ENCODE measurements at places on chromosomes 4 and X.

GRCh38 chrX:70253377-70254062 lies 6.5 kb downstream of the P2RY4 start:
- no peak for DNase-seq

- no peak for DNase-seq
These were observed 277.3 kb upstream of the TRPC5 start for GRCh38 chrX:112359906-112360305.

GRCh38 chrX:13721371-13721770 lies 13.0 kb downstream of the TRAPPC2 start:
- no peak for DNase-seq

- no peak for DNase-seq
These were observed 447.5 kb upstream of the PITX2 start for GRCh38 chr4:111070390-111070789.

- DNase-seq = no peak
These were observed 2054.9 kb downstream of the PCDH7 start for GRCh38 chr4:32775049-32775448.

GRCh38 chr4:184941671-184942418 lies 76.4 kb upstream of the HELT start:
- DNase-seq = no peak

GRCh38 chr4:37908488-37909331 lies 17.8 kb downstream of the TBC1D1 start:
- peak; percentile 25 for DNase-seq

DNA sequence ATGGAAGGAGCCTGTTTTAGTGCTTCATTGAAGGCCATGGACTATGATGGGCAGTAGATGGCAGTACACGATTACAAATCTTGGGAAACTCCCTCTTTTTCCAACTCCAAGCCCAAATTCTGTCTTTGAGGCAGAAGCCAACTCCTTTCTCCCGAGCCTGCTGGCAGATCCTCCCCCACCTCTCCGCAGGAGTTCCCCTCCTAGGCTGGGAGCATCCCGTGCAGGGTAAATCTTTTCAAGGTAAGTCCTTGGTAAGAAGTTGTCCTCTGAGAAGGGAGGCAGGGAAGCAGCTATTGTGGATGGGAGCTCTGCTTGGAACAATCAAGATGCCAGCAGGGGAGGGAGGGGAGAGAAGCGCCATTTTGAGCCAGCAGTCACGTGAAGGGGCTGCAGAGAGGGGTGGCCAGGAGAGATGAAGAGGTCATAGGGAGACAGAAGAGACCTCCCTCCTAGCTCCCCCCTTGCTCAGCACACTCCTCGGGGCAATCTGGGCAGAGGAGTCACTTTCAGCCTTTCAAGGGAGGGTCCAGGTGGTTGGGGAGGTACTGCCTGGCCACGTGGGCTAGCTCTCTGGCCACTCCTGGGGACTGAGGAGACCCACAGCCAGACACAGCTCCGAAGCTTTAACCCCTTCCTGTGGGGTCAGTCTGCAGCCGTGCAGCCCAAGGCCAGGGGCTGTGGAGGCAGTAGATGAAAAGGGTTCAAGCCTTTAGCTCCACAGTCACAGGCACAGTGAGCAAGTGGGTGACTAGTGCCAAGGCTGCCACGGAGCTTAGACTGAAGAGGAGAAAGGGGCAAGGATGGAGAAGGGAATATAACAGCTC lies 9.6 kb downstream of the CC2D2A start:
- peak; percentile 43 for DNase-seq

DNA sequence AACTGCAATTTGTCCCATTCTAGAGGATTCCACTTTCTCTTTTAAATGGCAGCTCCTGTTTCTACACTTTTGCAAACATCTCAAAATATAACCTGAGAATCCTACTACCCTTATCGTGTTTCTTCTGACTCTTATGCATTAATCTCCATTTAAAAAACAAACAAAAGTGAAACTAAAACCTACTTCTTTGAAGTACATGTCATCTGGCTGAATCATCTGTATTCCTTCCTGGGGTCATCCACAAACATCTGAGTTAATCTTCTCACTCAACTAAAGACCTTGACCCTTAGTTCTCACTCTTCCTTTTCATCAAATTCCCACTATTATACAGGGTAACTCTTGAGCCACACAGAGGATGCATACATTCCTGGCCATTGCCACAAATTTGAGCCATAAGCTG lies 584.8 kb downstream of the PPARGC1A start:
- no peak for DNase-seq

DNA sequence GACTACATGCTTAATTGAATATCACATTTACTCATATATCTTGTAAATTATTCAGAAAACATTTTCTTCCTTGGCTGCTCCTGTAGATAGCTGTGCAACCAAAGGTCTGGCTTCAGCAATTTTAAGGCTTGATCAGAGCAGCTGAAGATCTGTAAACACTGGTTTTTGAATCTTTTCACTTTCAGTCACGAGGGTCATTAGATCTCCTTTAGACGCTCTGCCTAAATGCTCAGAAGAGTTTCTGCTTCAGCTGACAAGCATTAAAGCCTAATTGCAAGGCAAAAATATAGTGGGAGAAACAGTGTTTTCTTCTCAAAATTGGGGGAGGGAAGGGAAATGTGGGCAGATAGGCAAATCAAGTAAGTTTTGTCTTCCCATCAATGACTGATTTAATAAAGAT lies 25.7 kb downstream of the TRPC5 start:
- DNase-seq = no peak

GRCh38 chr4:143531380-143531779 lies 17.9 kb downstream of the SMARCA5 start:
- DNase-seq = no peak

DNA sequence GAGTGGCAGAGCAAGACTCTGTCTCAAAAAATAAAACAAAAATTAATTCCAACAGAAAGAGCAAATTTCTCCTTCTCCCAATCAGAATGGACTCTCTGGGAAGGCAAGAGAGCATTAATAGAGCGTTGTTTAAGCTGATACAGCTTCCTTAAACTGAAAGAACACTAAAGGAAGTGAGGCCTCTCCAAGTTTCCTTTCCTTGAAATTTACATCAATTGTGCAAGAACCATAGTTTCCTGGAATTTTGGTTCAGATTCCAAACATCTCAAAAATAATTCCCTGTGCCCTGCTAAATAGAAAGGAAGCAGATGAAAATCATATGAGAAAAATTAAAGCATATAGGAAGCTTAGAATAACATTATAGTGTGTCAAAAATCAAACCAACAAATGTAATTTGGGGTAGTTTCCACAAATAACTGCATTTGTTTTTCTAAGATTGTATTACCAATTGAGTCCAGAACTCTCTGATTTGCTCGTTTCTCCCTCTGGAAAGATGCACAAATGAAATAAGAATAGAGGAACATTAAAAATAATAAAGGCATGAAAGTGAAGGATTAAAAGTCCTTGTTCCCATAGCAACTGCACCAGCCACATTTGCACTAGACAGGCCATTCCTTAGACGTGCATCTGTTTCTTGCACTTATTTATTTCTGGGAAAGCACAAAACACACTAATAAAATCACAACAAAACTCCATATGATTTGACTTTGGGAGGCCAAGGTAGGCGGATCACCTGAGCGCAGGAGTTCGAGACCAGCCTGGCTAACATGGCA lies 3.7 kb upstream of the FAM241A start:
- DNase-seq = no peak

DNA sequence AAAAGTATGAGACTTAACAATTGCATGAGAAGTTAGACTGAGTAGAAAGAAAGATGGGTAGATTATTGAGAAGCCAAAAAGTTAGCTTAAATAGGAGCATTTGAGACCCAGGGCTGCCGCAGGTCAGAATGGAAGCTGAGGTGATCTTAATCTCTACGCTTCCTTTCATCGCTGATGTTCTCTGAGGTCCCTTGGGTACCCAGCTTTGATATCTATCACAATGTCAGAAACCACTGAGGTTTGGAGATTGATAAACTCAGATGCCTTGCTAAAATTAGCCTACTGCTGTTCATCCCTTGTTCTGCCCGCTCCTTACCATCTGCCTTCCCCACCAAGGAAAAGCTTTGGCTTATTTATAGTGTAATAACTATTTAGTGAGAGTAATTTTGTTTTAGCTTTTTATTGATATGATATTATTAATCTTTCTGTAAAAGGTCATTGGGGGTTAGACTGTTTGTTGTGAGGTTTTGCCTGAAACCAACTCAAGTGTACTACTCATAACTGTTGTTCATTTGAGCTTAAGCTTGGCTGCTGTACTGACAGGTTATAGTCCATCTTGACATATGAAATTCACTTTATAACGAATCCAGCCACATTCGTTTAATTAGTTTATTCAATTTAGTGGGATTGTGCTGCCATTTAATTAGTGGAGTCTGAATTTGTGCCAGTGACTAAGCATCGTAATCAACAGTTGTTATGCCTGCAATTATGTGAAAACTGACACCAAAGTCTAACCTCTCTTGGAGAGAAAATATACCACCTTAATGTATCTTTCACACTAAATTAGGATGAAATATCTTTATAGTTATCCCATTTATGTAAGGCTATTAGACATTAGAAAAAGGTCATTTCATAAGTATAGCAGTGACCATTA lies 15.1 kb downstream of the MCUB start:
- no peak for DNase-seq

DNA sequence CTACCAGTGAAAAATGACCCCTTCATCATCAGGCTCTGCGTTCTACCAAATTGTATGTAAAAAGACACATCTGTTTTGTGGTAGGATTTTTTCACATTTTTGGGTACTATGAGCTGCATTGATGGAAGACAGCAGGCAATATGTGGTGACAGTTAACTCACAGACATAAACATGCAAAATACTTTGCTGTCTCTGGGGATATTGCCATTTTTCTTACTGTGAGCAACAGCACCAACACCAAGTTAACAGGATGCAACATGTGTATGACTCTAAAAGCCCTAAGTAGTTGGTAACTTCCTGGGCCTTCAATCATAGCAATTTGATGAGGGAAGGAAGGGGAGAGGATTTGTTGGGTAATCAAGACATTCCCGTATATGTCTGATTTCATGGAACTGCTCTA lies 56.4 kb upstream of the DRP2 start:
- DNase-seq = no peak

GRCh38 chr4:130027973-130028372 lies 932.0 kb downstream of the C4orf33 start:
- no peak for DNase-seq

DNA sequence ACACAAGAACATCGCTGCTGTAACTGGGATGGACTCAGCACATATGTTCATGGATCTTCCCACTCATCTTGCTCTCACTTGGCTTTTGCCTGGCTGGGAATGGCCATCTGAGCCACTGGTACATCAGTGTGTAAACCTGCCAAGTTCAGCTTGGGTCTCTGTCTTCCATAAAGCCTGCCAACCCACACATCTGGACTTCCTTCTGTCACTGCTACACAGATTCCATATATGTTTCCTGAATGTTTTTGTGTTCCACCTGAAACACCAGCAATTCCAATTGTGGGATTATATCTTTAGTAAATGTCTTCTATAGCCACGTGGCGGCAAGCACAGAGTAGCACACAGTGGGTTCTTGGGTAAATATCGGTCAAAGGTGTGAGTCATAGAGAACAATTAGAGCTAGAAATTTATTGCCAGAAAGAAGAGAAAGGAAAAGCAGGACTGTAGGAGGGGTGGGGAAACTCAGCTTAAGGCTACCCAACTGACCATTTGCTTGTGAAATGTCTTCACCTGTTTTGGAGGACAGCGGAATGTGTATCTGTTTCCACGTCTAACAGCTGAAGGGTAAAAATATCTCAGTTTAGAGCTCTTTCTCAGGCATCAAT lies 125.9 kb downstream of the MFAP3L start:
- DNase-seq = no peak

- peak; percentile 54 for DNase-seq
These were observed 9.1 kb downstream of the WFS1 start for GRCh38 chr4:6278801-6279197.

DNA sequence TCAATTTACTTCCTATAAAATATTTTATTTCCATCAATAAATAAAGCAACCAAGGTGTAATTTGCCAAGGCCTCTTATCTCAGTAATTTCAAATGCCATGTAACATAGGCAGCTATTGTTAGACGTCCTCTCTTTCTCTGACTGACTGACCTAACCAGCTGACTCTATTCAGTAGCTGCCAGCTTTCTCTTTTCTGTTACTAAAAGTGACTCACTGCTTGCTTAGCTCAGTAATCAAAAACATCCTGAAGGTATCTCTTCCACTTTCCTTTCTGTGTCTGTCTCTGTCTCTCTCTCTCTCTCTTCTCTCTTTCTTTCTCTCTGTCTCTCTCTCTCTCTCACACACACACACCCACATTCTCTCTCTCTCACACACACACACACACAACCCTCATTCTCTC lies 134.2 kb downstream of the SPOCK3 start:
- no peak for DNase-seq

GRCh38 chr4:79684516-79684915 lies 276.5 kb upstream of the GK2 start:
- no peak for DNase-seq

DNA sequence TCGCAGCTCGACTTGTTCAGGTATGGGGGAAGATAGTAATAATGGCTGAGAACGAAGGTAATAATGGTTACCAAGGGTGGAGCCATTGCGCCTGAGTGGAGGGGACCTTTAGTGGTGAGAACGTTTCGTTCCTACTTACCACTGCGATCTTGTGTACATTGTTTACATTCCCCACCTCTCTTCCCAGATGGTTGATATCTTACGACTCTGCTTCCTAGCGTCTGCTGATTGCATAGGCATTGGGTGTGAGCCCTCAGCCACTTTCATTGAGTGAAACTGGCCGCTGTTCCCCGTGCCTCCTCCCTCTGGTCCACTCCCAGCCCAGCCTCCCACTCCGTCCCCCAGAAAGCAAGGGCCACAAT lies 850 bp downstream of the IGBP1 start:
- DNase-seq = no peak

GRCh38 chr4:16725252-16725651 lies 173.2 kb downstream of the LDB2 start:
- DNase-seq = no peak

- no peak for DNase-seq
These were observed 15.3 kb downstream of the UGT2B15 start for GRCh38 chr4:68654946-68655721.

- DNase-seq = no peak
These were observed 1036.2 kb upstream of the GRID2 start for GRCh38 chr4:91267543-91267942.

- no peak for DNase-seq
These were observed 68.2 kb upstream of the TMEM33 start for GRCh38 chr4:41866799-41867677.

- no peak for DNase-seq
These were observed 985.4 kb upstream of the AGA start for GRCh38 chr4:178427663-178428062.

- no peak for DNase-seq
These were observed 144.6 kb upstream of the NOCT start for GRCh38 chr4:138870737-138871554.

- no peak for DNase-seq
These were observed 374.2 kb upstream of the F9 start for GRCh38 chrX:139156356-139156755.

Data from heart right ventricle (tissue), 16 donors.